ENCODE measurements at places on chromosomes 4 and X. TPM values are rescaled to one million over a fixed set of nuclear protein-coding genes. Genes with fewer than 3 reads are reported as not detected.

The IRAK1 gene
- total RNA-seq, result 20.7 TPM

The ANK2 gene
- total RNA-seq, result 64.5 TPM

The TEX13D gene
- total RNA-seq, result not detected

The GAGE12F gene
- not detected for total RNA-seq

The RHOXF2 gene
- total RNA-seq, result not detected

The DCHS2 gene
- 15.9 TPM for total RNA-seq

The SUPT20HL2 gene
- not detected for total RNA-seq

The HEPH gene
- total RNA-seq, result 24.7 TPM

The PCSK1N gene
- 15.9 TPM for total RNA-seq

The PAGE5 gene
- total RNA-seq, result not detected

The SPANXA2 gene
- total RNA-seq, result not detected

DNA sequence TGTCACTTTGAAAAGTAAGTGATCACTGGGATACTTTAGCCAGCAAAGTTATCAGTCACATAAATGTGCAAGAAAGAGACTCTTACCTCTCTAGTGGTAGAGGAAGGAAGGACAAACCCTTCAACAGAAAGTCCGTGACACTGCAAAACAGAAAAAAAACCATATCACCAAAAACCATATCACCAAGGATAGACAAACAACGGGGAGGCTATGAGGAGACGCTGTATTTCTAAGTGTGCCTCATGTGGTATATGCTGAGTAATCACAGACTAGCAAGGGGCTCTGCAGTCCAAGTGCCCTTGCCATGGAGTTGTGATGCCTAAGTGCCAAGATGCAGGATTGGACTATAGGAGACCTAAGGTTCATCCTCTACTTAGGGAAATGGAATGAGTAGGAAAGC lies 11.5 kb upstream of the HDAC8 start:
- no peak for DNase-seq
- H3K27me3 ChIP-seq, result no peaks in the 10 kb centered on the region
- H3K4me1 ChIP-seq, result no peaks in the 10 kb centered on the region
- H3K27ac ChIP-seq, result no peak overlapping the region
- no peak overlapping the region for H3K4me3 ChIP-seq

- no peak overlapping the region for H3K4me3 ChIP-seq
- H3K27ac ChIP-seq, result no peak overlapping the region
- DNase-seq, result no peak
- no peaks in the 10 kb centered on the region for H3K36me3 ChIP-seq
- no peaks in the 10 kb centered on the region for H3K27me3 ChIP-seq
Observed at GRCh38 chr4:28092610-28093009, 1232.0 kb downstream of the STIM2 start.

GRCh38 chr4:73692701-73693100 lies 47.7 kb upstream of the CXCL8 start:
- no peak overlapping the region for H3K27ac ChIP-seq
- no peaks in the 10 kb centered on the region for H3K4me1 ChIP-seq
- H3K4me3 ChIP-seq, result no peak overlapping the region
- no peaks in the 10 kb centered on the region for H3K27me3 ChIP-seq
- DNase-seq, result no peak

DNA sequence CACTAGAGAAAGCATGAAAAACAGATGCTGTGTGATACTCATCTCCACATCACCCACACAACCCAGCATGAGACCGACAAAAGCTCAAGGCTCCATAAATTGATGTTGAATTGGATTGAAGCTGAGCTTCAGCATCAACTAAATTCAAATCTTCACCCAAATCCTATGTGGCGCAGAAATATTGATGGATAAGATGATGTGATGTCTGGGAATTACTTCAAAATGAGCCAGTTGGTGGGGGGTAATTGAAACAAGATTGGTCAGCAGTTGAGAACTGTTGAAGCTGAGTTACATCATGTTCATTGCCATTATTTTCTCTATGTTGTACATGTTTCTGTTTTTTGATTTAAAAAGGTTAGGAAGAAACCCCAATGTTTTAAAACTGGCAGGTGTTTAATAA lies 166.5 kb upstream of the STS start:
- H3K27ac ChIP-seq, result no peak overlapping the region
- no peak for DNase-seq
- no peaks in the 10 kb centered on the region for H3K27me3 ChIP-seq
- H3K4me1 ChIP-seq, result no peaks in the 10 kb centered on the region

GRCh38 chrX:9676738-9677097 lies 88.9 kb downstream of the GPR143 start:
- no peak overlapping the region for H3K4me3 ChIP-seq
- no peaks in the 10 kb centered on the region for H3K36me3 ChIP-seq
- H3K27ac ChIP-seq, result no peak overlapping the region
- H3K27me3 ChIP-seq, result no peaks in the 10 kb centered on the region
- no peak for DNase-seq
- no peaks in the 10 kb centered on the region for H3K4me1 ChIP-seq

DNA sequence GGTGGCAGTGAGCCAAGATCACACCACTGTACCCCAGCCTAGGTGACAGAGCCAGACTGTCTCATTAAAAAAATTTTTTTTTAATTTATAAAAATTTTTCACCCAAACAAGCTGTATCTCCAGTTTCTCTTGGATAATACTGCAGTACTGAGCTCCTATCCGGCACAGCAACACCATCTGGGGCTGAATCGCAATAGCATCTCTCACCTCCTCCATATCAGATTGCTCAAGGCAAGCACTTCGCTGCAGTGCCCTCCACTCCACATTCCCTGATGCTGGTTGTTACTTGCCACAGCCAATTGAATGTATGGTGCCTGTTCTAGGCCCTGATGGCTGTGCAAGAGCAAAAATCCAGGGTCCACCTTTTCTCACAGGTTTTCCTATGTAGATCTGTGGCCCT lies 69.3 kb upstream of the FAM241A start:
- no peak for DNase-seq
- H3K4me1 ChIP-seq, result no peaks in the 10 kb centered on the region
- H3K27me3 ChIP-seq, result no peaks in the 10 kb centered on the region

- no peaks in the 10 kb centered on the region for H3K36me3 ChIP-seq
- no peak overlapping the region for H3K27ac ChIP-seq
- H3K4me1 ChIP-seq, result no peaks in the 10 kb centered on the region
- no peak for DNase-seq
- H3K4me3 ChIP-seq, result no peak overlapping the region
- no peaks in the 10 kb centered on the region for H3K27me3 ChIP-seq
Observed at GRCh38 chr4:160238790-160239189, 1135.9 kb downstream of the RAPGEF2 start.

- no peak overlapping the region for H3K27ac ChIP-seq
- H3K4me3 ChIP-seq, result no peak overlapping the region
- H3K27me3 ChIP-seq, result peaks cover 7% of the 10 kb centered on the region
- no peaks in the 10 kb centered on the region for H3K36me3 ChIP-seq
Observed at GRCh38 chrX:131633285-131633917, 89.5 kb downstream of the OR13H1 start.

DNA sequence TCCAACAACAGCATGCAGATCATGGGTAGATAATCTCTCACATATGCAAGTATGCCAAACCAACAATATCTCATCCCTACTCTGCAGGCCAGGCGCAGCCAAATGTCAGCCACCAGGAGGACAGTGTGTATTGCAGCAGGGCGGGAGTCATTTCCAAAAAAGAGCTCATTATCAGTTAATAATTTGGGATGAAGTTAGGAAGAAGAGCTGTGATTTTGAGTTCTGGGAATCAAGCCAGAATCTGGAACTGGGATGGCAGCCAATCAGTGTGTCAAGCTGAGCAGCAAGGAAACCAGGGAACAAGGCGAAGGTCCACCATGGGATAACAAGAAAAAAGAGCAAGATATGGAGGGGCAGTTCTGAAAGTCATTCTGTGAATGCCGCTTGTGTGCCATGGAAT lies 88.2 kb upstream of the CAMK2D start:
- H3K27me3 ChIP-seq, result no peaks in the 10 kb centered on the region
- no peaks in the 10 kb centered on the region for H3K4me1 ChIP-seq
- H3K4me3 ChIP-seq, result no peak overlapping the region
- no peak overlapping the region for H3K27ac ChIP-seq

DNA sequence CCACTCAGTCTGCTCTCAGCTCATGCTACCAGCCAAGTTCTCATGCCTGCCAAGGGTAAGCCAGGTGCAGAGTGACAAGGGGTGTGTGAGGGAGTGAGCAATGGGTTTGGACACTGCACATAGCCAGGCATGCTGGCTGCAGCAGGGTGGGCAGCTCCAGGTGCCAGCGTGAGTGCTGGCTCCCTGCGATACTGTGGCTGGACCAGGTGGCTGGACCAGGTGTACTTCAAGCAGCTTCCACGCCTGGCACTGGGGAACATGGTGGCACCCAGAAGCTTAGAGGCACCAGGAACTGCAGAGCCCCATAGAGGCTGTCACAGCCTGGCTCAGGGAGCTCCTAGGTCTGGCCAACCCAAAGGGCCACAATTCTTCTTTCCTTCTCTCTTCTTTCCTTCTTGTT lies 234.9 kb upstream of the GIMD1 start:
- H3K4me3 ChIP-seq, result no peak overlapping the region
- no peak overlapping the region for H3K27ac ChIP-seq
- DNase-seq, result no peak
- no peaks in the 10 kb centered on the region for H3K4me1 ChIP-seq
- H3K27me3 ChIP-seq, result no peaks in the 10 kb centered on the region

- no peaks in the 10 kb centered on the region for H3K27me3 ChIP-seq
- H3K4me1 ChIP-seq, result no peaks in the 10 kb centered on the region
- DNase-seq, result no peak
- no peak overlapping the region for H3K27ac ChIP-seq
- no peaks in the 10 kb centered on the region for H3K36me3 ChIP-seq
- H3K4me3 ChIP-seq, result no peak overlapping the region
Observed at GRCh38 chrX:94252211-94252610, 578.2 kb downstream of the FAM133A start.

- DNase-seq, result no peak
- no peak overlapping the region for H3K27ac ChIP-seq
- H3K27me3 ChIP-seq, result no peaks in the 10 kb centered on the region
Observed at GRCh38 chr4:74338792-74339333, 26.1 kb upstream of the EREG start.

- no peaks in the 10 kb centered on the region for H3K36me3 ChIP-seq
- no peaks in the 10 kb centered on the region for H3K4me1 ChIP-seq
- H3K27ac ChIP-seq, result no peak overlapping the region
- H3K4me3 ChIP-seq, result no peak overlapping the region
- no peaks in the 10 kb centered on the region for H3K27me3 ChIP-seq
- no peak for DNase-seq
Observed at GRCh38 chr4:21447301-21448054, 501.1 kb downstream of the KCNIP4 start.

- no peak overlapping the region for H3K4me3 ChIP-seq
- no peaks in the 10 kb centered on the region for H3K4me1 ChIP-seq
- no peak overlapping the region for H3K27ac ChIP-seq
Observed at GRCh38 chrX:48514126-48514806, 5.5 kb downstream of the PORCN start.

Measured in uterus (tissue), 4 donors.